Skeletal muscle cell (primary cell): ENCODE measurements at places on chromosomes 1 and 21.

GRCh38 chr21:15701830-15702229 is 28.0 kb upstream of the USP25 start:
- DNase-seq: no peak

DNA sequence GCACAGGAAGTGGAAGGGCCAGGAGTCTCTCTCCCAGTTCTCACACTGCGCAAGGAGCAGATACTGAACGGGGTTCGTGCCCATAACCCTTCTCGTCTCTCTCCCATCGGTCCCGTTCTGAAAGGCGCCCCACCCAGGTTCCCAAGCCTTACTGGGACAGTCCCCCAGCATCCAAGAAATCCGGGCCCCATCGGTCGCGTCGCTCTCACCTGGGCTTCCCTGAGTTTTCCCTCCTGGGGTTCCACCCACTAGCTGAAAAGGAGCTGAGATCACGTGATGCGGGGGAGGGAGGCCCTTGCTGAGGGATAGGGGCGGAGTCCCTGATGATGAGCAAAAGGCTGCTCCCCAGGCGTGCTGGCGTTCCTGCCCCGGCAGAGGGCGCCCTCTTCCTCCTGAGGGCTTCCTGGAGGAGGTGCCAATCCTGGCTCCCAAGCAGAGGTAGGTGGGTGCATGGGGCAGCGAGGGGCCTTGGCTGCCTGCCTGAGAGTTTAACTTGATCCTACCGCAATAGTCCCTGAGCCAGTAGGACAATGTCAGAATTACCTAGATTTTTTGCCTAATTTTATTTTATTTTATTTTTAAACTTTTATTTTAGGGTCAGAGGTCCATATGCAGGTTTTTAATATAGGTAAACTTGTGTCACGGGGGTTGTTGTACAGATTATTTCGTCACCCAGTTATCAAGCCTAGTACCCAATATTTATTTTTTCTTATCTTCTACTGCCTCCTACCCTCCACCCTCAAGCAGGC is at the start of gene SPOCD1:
Gene SPOCD1, minus strand, starts transcription at position 271 of the 749 bp plus-strand sequence. CDS start 689 bp downstream, outside the sequence.
- no peak for DNase-seq

DNA sequence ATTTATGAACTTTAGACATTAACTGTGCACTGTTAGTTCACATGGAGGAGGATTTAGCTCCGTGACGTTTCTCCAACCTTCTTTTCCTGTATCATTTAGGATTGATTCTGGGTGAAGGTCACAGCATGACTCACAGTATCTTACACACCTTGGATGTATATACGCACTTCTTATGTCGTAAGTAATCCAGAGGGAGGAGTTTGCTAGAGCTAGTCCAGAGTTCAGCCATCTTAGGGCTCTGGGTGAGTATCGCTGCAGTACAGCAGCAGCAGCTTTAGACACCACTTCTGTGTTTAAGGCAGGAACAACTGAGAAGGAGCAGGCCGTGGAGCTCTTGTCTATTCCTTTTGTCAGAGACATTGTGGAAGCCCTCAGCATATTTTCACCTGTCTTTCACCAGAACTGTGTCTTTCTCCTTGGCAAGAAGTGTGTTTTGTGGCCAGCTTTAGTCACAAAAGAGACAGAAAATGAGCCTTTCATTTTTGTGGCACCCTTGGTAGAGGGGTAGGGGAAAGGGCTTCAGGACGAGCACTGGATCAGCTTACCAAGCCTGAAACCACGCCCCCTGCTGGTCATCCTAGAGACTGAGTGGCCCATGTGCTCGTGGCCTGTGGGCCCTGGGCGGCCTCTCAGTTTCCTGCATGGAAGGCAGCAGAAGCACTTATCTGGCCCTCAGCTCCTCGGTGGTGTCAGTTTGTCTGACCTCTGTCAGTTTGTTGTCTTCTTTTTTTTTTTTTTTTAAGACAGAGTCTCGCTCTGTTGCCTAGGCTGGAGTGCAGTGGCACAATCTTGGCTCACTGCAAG is 64.0 kb downstream of the ADARB1 start:
- no peak for DNase-seq

DNA sequence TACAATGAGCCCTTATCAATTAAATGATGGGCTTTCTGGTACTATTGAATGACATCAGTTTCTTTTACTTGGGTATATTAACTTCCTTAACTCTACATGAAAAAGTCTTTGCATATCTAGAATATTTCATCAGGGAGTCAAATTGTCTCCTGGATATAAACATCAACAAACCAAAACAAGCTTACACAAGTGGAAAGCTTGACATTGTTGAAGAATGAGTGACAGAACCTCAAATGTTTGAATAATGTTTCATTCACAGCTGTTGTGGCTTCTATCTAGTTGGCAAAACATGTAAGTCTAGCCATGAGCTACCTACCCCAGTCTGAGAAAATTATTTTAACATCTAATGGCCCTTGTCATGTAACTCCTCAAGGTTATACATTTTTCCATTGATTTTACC is 604.8 kb upstream of the ADAMTS5 start:
- peak; percentile 78 for DNase-seq

GRCh38 chr1:40353082-40353481 is 20.4 kb upstream of the SMAP2 start:
- DNase-seq: no peak

DNA sequence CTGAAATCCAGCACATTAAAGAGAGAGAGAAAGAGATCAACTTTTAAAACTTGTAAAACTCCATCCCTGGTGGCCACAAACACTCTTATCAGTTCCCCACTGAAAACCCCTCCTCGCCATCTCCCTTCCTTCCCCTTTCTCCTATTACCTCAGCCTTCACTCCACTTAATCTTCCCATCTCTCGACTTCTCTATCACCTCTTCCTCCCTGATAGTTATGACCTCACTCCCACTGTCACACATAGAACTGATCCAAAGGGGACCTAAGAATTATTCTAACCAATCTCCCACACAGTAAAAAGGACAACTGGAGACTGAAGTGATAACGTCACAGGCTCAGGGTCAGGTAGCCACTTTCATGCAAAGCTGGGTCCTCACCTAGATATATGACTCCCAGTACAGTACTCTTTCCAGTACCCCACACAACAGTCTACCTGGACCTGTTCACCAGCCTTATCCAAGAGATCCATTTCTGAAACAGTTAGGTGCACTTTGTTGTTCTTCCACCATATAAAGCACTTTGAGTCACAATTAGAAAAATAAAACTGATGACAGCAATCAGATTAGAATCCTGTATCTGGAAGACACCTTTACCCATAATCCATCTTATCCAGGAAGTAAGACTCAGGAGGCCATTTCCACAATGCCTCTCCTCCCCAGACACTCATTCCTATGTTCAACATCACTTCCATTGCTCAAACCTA is 324.8 kb downstream of the SMYD3 start:
- no peak for DNase-seq

- DNase-seq: no peak
Measured at GRCh38 chr1:221946768-221947167, 204.9 kb upstream of the DUSP10 start.

DNA sequence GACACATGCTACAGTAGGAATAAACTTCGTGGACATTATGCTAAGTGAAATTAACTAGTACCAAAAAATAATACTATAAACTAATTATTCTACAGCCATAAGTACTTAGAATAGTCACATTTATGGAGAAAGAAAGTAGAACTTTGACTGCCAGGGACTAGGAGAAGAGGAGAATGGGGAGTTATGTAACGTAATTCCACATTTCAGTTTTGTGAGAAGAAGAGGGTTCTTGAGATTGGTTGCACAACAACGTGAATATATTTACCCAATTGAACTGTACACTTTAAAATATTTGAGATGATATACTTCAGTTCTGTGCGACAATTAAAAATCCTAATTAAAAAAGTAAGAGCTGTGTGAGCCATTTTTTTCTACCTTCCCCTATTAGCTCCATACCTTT is 1412.9 kb downstream of the PLA2G4A start:
- DNase-seq: no peak

DNA sequence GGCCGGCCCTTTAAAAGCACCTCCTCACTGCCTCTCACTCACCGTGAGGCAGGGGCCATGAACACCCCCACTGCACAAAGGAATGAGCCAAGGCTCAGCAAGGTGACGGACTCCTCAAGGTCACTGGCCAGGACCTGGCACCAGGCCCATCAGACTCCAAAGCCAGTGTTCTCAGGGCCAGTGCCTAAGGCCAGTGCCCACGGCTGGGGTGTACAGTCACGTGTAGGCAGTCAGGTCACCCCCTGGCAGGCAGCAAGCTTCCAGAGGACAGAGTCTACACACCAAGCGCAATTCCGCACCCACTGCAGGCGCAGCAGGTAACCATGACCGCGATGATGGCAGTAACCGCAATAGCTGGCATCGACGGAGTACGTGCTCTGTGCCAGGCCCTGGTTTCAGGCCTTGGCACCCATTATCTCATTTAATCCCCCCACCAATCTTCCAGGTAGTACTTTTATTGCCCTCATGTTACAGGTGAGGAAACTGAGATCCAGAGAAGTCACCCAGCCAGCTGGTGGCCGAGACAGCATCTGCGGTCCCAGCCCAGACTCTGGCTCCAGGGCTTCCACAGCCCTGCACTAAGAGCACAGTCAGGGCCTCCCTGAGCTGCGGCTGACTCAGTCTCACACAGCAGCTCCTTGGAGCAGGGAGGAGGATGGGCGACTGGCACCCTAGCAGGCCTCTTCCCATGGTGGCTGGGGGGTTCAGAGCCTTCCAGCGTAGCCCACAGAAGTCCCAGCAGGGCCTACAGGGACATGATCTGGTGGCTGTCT is 27.0 kb downstream of the RAP1GAP start:
- no peak for DNase-seq

GRCh38 chr1:154710106-154710505 is 102.1 kb upstream of the ADAR start:
- DNase-seq: no peak

DNA sequence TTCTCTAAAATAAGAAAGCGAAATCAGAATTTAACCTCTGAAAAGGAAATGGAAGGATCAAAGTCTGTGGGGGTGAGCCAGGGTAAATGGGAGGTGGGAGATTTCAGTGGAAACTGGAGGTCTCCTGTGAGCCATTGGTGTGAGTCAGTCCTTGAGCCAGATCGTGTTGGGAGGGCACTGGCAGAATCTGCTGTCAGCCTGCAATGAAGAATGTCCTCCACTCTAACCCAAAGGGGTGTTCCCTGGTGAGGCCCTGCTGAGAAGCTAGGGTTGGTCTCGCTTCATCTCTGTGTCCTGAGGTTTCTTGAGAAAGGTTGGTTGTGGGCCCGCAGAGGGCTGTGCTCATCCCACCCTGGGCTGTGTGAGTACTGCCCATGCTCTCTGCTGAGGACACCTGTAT is 2.4 kb downstream of the QSOX1 start:
- DNase-seq: peak; percentile 16

GRCh38 chr1:174953285-174954072 is 46.3 kb upstream of the CACYBP start:
- DNase-seq: no peak

- DNase-seq: no peak
Measured at GRCh38 chr1:224689374-224689773, 73.3 kb downstream of the CNIH3 start.

DNA sequence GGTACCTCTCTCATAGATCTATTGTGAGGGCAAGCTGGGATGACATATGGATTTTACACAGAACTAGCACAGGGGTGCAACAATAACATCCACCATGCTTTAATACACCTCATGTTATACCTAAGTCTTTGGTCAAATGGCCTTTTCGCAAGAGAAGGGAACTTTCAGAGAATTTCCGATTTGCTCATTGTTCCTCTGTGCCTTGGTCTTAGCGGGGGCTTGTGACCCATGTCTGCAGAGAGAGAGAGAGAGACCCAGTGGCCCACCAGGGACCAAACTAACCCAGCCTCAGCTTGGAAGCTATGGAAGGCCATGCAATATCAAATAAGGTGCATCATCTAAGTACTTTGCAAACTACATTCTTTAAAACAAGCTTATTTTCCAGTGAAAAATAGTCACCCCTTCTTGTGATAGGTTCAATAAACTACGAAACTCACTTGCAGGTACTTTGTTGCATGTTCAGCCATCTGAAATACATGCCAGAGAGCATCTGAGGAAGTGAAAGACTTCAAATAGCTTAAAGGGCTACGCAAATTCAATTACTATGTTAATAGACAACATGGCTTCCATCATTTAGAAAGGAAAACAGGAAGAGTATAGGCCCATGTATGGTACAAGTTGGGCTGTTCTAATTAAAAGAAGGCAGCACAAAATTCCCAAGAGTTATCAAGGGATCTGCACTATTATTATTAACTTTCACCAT is 100.7 kb downstream of the KCNN3 start:
- no peak for DNase-seq

- no peak for DNase-seq
Measured at GRCh38 chr1:233518344-233518743, 95.6 kb upstream of the KCNK1 start.

DNA sequence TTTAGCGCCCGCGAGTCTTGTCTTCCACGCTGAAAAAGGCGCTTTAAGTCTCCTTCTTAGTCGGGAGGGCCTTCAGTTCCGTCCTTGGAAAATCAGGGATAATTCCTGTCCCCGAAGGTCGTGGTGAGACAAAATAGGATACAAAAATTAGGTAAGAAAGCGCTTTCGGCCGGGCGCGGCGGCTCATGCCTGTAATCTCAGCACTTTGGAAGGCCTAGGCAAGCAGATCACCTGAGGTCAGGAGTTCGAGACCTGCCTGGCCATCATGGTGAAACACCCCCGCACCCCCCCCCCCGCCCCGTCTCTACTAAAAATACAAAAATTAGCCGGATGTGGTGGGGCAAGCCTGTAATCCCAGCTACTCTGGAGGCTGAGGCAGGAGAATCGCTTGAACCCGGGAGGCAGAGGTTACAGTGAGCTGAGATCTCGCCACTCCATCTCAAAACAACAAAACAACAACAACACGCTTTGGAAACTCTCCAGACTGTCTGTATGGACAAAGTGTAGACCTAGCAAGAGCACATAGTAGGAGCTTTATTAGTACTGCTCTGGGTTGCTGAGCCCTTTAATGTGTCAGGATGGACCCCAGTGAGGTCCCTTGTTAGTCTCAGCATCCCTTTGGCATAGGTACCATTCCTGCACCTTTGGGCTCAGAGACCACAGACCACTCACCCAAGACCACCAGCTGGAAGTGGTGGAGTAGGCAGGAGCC is 790 bp upstream of the TMEM54 start:
- no peak for DNase-seq

DNA sequence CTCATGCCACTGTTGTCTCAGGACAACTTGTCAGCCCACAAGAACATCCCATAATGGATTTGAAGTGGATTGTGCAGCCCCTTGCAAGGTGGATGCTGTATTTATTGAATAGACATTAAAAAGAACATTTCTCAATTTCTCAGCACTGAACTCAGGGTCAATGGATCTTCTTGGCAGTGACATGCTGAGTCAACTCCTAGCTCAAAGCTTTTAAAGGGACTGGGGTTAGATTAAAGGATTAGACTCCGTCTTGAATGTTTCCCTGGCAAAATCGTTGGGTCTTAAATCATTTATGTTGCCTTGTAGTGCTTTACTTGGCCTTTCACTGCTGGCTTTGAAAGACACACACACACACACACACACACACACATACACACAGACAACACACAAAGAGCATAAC is 221.6 kb upstream of the PBX1 start:
- no peak for DNase-seq

- no peak for DNase-seq
Measured at GRCh38 chr1:57163325-57163724, 197.5 kb upstream of the C8B start.

- no peak for DNase-seq
Measured at GRCh38 chr1:230102472-230102871, 35.4 kb downstream of the GALNT2 start.
